Right atrium auricular region (tissue), 2 donors: ENCODE measurements at places on chromosomes 5 and 9. TPM values are rescaled to one million over a fixed set of nuclear protein-coding genes. Genes with fewer than 3 reads are reported as not detected.

The HTR4 gene
- 7.9 TPM for total RNA-seq

The GBGT1 gene
- total RNA-seq, result 15.5 TPM

The FOXI1 gene
- total RNA-seq, result not detected

The PNPLA7 gene
- 4.6 TPM for total RNA-seq

DNA sequence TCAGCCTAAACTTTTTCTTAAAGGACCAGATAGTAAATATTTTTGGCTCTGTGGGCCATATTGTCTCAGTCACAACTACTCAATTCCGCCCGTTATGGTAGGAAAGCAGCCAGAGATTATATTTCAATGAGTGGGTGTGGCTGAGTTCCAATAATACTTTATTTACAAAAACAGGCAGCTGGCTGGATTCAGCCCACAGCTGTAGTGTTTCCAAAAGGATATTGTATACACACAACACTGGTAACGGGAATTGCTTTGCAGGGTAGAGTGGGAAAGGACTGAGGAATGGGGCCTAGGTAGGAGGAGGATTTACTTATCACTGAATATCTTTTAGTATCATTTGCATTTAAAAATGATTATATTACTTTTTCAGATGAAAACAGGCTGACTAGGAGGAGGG lies 21.0 kb downstream of the GCNT4 start:
- H3K4me1 ChIP-seq, result no peaks in the 10 kb centered on the region
- no peaks in the 10 kb centered on the region for H3K27me3 ChIP-seq
- DNase-seq, result no peak
- H3K36me3 ChIP-seq, result no peaks in the 10 kb centered on the region
- no peak overlapping the region for H3K4me3 ChIP-seq

The SPINK6 gene
- not detected for total RNA-seq

DNA sequence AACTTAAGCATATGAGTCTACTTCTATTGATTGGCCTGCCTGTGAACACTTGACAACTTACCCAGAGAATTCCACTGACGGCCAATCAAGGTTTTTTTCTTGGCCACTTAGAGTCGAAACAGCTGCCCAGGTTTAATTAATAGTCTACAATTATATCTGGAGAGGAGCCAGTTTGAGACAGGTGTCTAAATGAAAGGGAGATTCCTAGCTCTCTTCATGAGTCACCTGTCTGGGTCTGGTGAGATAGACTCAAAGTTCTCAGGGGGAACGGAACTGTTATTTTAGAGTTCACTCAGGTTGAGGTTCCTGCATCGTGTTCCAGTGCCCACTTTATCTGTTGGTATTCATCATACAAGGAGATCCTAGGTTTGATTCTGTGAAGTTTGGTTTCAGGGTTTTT lies 111.0 kb downstream of the CD180 start:
- H3K27me3 ChIP-seq, result no peaks in the 10 kb centered on the region
- peaks cover 11% of the 10 kb centered on the region for H3K4me1 ChIP-seq
- no peak overlapping the region for H3K4me3 ChIP-seq
- H3K36me3 ChIP-seq, result peaks cover 2% of the 10 kb centered on the region
- DNase-seq, result no peak
